ENCODE measurements at places on chromosomes 13 and 19.
A peak's percentile ranks its signal among the peaks of the same experiment; 100 is the strongest.

- no peak for DNase-seq
Observed at GRCh38 chr19:23905771-23906170, 8.9 kb upstream of the ZNF726 start.

DNA sequence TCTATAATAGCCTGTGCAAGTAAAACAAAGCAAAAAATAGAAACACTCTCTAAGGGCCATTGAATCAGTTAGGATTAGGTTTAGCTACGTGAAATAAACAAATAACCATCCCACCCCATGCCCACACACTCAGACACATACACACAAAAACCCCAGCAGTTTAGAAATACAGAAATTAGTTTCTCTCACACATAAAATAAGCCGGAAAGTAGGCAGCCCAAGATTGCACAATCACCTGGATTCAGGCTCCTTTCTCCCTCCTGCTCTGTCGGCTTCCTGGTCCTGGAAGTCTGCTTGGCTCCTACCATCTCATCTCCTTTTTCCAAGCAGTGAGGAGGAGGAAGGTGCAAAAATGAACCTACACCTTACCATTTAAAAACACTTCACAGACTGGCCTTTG is 22.6 kb upstream of the USP12 start:
- peak; percentile 57 for DNase-seq

DNA sequence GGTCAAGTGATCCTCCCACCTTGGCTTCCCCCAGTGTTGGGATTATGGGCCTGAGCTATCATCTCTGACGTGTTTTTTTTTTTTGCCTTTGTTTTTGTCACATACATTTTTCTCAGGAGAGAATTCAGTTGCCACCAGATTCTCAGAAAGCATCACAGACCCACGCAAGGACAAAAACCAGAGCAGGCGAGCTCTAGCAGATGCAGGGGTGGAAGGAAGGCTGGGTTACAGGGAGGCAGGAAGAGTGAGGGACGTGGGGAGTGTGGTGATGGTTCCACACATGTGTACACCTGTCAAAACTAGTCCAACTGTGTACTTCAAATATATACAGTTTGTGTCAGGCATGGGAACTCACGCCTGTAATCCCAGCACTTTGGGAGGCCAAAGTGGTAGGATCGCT is 4.3 kb downstream of the TMEM161A start:
- DNase-seq: no peak

DNA sequence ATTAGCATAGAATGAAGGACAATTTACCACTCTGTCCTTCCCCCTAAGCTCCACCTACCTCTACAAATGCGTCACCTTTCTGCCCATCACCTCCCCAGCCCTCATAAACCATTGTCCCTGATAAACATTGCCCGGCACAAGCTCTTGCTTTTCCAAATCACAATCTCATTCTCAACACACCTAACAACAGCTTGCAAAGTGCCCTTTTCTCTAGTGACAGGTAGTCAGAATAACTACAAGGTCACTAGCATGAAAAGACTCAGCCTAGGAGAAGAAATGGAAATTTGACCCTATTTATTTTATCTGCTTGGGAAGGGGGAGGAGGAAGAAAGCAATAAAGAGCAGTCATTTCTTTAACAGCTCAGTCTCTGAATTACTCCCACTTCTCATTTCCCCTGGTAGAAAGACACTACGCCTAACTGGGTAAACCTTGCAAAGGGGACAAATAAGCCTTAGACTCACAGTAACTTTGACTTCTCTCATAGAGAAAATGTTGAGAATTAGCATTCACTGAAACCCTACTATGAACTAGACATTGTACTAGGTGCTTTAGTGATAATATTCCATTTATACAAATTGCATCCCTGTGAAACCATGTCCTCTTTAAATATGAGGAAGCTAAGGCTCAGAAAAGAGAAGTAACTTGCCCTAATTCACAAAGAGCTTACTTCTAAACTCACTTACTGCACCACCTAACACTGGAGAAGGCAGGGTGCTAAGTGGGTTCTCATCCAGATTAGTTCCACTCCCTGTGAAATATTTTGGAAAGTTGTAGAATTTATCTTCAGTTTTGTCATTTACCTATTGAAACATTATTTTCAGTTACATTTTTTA is 116.2 kb upstream of the FNDC3A start:
- no peak for DNase-seq

DNA sequence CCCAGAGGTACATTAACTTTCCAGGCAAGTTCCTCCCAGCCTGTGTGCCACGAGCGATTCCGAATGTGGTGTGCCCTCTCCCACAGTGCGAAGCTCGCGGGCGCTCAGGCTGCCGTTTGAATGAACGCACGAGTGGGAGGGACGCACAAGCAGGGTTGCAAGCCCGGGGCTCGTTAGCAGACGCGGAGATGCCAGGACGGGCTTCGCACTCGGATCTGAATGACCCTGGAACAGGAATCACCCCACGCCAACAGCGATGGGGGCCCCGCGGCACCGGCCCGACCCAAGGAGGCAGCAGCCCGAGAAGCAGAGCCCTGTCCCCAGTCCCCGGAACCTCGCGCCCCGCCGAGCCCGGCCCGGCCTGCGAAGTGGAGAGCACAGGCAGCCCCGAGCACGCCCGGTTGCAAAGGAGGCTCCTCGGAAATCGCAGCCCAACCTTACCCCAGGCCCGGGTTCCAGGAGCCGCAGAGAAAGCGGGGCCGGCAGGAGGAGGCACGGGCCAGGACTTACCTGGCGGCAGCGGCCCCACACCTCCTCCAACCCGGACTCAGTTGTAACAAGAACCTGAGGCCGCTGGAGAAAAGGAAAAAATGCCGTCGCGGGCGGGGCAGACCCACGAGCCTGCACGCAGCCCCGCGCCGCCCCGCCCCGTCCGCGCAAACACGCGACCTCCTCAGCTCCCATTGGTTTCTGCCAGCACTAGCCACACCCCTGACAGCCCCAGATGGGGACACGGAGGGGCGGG is at the start of gene SLC25A30:
Gene SLC25A30 (minus strand): TSS at position 584 of the 745 bp plus-strand sequence. CDS start 6,948 bp downstream, outside the sequence.
- peak; percentile 89 for DNase-seq

DNA sequence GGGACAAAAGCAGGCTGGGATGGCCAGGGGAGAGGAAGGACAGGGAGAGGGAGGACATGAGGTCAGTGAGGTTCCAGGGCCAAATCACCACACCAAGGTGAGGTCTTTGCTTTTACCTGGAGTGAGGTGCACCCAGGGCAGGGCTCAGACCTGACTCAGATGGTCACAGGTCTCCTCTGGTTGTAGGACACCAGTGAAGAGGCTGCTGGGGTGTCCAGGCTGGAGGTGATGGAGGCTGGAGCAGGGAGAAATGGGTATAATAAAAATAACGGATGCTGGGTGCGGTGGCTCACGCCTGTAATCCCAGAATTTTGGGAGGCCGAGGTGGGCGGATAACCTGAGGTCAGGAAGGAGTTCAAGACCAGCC is 6.9 kb downstream of the GRAMD1A start:
- no peak for DNase-seq

GRCh38 chr13:92573467-92574057 is 653.0 kb upstream of the GPC6 start:
- peak; percentile 34 for DNase-seq

GRCh38 chr19:14383661-14384555 is 2.7 kb downstream of the ADGRE5 start:
- peak; percentile 46 for DNase-seq

GRCh38 chr13:113617961-113618360 is 33.4 kb downstream of the TFDP1 start:
- DNase-seq: no peak

- no peak for DNase-seq
Observed at GRCh38 chr13:37636701-37637100, 38.1 kb upstream of the POSTN start.

GRCh38 chr13:105969761-105970160 is 565.7 kb downstream of the EFNB2 start:
- peak; percentile 3 for DNase-seq

- DNase-seq: no peak
Observed at GRCh38 chr19:6963244-6963852, 57.9 kb downstream of the MBD3L2B start.

DNA sequence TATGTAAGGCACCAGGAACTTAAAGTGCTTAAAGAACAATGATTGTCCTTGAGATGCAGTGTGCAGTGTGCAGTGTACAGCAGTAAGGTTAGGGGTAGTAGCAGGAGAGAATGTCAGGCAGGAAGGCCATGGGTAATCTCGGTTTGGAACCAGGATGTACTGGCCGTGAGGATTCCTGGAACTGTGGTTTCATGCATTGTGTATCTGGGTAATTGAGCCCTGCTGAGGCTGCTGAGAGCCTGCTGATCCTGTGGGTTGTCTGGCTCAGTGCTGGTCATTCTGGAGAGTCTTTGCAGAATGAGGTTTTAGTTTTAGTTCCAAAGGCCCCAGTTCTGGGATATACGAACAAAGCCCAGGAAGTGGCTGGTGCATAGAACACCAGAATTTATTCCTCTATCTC is 71.0 kb downstream of the ZNF568 start:
- DNase-seq: no peak

DNA sequence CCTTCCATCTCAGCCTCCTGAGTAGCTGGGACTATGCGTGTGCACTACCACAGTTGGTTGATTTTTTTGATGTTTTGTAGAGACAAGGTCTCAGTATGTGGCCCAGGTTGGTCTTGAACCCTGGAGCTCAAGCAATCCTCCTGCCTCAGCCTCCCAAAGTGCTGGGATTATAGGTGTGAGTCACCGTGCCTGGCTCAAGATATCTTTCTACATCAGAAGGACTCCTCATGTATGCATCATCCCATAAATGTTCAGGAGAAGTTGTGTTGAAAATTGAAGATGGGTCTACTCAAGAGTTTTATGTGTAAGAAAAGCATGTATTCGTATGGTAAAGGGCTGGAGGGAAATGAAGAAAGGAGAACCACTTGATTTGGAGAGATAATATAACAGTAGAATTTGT is 71.8 kb upstream of the STK24 start:
- no peak for DNase-seq

- no peak for DNase-seq
Observed at GRCh38 chr13:59842507-59842906, 321.2 kb downstream of the DIAPH3 start.

- DNase-seq: peak; percentile 74
Observed at GRCh38 chr19:15210323-15210781, 9.6 kb upstream of the NOTCH3 start.

DNA sequence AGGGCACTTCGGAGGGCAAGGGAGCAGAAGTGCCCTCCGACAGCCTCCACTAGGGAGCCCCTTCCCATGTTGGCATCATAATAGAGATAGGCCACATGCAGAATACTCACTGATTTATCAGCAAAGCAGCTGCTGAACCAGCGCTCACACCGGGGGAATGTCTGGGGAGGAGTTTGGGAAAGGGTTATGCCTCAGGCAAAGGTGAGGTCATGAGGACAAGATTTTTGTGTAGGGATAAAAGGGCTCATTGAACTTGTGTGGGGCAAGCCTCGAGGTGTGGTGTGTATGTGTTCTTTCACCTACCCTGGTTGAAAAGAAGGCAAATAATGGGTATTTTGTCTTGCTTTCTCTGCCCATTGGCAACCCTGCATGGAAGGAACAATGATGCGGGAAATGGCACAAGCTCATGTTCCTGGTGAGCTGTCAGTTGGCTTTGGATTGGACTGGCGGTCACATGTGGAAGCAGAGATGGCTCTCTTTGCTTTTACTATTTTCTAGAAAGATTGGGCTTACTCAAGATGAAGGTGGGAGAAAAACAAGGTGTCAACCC is 39.1 kb upstream of the SLC7A9 start:
- DNase-seq: no peak

DNA sequence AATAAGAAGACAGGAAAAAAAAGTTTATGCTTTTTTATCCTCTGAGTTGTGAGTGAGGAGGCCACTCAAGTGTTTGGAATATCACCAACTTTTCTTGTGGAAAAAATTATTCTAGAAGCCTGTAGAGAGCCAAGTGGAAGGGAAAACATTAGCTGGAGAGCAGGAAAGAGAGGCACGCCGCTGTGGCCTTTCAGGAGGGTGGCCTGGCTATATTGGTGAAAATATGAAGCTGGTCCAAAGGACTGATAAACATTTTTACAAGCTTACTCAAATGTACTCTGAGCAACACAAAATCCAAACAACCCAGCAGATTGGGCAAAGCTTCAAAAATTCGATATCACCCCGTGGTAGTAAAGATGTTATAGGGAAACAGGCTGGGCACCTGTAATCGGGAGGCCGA is 2.3 kb upstream of the EIF3G start:
- peak; percentile 31 for DNase-seq

DNA sequence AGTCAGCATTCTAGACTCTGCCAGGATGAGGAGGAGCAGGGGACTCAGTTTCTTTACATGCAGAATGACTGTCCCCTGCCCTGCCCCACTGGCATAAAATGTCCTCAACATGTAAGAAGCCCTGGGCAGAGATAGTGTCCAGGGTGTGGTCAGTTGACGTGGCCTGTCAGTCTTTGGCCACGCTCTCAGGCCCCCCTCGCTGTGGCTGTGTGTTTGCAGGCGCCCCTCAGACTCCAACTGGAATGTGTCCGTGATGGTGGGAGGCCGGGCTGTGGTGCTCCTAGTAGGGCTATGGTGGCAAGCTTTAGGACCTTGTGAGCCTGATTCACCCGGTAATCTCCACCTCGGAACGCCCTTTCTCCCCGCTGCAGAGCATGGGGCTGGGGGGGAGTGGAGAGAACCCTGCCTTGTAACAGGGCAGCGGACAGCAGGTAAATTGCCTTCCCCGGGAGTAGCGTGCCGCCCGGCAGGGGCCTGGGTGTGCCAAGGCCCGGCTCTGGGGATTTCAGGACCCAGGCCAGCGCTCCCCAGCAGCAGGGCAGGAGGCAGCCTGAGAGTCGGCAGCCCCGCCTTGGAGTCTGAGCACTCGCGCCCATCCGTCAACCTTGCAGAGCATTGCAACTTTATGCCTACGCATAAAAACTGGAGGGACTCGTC is 62.3 kb downstream of the CHST8 start:
- peak; percentile 39 for DNase-seq

- no peak for DNase-seq
Observed at GRCh38 chr19:40594255-40594654, 6.9 kb upstream of the LTBP4 start.

GRCh38 chr19:30255791-30256495 is 116.2 kb upstream of the ZNF536 start:
- DNase-seq: no peak

- no peak for DNase-seq
Observed at GRCh38 chr13:107034236-107034872, 466.4 kb upstream of the ARGLU1 start.

GRCh38 chr19:49475995-49476880 is 2.2 kb downstream of the FLT3LG start:
- DNase-seq: peak; percentile 48
